ENCODE measurements at places on chromosomes 12 and 14.

- no peak for DNase-seq
These were observed 17.1 kb downstream of the FICD start for GRCh38 chr12:108531929-108532848.

- no peak for DNase-seq
These were observed 22.2 kb downstream of the A2ML1 start for GRCh38 chr12:8844665-8845064.

- peak; percentile 25 for DNase-seq
These were observed 86.1 kb upstream of the DYNC1H1 start for GRCh38 chr14:101878211-101878821.

GRCh38 chr12:120536064-120536791 is 2.1 kb downstream of the RNF10 start:
- peak; percentile 20 for DNase-seq

DNA sequence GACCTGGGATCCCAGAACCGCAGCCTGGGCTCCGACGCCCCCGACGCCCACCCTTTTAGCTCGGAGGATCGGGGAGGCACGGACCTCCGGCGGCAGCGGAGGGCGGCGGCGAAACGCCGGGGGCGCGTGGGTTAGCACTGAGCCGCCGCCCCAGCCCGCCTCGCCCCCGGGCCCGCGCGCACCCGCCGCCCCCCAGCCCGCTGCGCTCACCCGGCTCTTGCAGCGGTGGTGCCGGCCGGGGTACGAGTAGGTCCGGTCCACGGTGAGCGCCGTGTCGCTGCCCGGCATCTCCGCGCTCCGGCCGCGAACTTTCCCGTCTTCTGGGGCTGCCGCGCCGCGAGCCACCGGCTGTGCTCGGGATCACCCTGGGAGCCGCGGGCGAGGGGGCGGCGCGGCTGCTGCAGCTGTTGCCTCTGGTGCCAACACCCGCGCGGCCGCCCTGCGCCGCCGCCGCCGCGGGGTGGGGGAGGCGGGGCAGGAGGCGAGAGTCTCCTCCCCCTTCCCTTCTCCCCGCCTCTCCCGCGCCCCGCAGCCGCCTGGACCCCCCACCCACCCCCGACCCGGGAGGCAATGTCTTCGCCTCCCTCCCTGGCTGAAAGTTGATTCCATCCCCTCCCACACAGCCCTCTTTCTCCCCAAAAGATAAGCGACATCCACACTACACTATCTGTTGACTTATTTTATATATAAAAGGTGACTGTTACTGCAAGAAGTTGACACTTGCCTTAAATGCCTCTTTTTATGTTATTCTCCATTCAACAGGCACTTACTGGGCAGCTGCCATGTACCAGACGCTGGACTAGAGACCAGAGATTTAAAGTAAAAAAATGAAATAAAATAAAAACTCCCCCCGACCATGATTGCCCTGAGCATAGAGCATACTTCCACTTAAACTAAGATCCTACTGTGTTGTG is at the start of gene TMCC3:
TSS of gene TMCC3 (minus strand) at position 415 of the 914 bp plus-strand sequence. CDS start at position 288, 127 bp downstream.
- no peak for DNase-seq

DNA sequence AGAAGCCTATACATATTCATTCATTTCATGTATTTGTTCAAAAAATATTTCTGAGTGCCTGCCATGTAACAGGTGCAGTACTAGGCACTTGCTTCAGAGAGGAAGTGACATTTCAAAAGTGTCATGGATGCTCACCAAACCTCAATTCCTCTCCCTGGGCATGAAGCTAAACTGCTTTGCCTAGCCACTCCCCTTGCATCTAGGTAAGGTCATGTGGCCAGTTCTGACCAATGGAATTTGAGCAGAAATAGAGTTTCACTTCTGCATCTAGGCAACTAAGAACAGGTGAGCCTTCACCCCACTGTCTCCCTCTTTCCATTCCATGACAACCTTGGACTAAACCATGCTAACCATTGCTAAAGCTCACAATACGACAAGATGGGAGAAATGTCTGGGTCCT is 27.6 kb downstream of the TC2N start:
- no peak for DNase-seq

GRCh38 chr12:52405922-52406385 is at the start of gene KRT82:
Gene KRT82, minus strand, starts transcription at chr12:52406335. Its CDS starts 58 bp downstream, at chr12:52406277.
- no peak for DNase-seq

GRCh38 chr14:82341261-82341810 is 807.7 kb upstream of the SEL1L start:
- no peak for DNase-seq

DNA sequence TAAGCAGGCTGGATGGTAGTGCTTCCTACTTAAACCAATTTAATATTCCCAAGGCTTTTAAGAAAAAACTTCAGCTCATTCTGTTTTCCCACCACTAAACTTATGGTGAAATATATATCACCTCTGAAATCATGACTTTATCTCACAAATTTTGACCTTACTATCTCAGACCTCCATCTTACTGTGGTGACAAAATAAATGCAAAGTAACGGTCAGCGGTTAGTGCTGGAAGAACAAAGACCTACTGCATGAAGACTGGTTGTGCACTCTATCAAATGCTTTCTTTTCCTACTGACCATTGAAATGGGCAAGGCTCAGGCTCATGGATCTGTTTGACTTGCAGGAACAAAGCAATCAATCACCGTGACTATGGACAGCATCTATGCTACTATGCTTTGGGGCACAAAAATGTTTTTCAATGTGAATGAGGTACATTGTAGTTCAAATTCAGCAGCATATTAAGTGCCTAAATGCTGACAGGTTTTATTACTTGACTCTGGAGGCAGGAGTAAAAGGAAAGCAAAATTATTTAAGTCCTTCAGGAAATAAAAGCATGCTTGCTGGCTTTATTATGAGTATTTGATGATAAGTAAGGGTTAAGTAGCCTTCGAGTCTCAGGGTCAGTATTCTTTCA is 43.1 kb upstream of the GTF2A1 start:
- DNase-seq: no peak

GRCh38 chr12:52872644-52873389 is 24.0 kb upstream of the KRT78 start:
- DNase-seq: no peak

DNA sequence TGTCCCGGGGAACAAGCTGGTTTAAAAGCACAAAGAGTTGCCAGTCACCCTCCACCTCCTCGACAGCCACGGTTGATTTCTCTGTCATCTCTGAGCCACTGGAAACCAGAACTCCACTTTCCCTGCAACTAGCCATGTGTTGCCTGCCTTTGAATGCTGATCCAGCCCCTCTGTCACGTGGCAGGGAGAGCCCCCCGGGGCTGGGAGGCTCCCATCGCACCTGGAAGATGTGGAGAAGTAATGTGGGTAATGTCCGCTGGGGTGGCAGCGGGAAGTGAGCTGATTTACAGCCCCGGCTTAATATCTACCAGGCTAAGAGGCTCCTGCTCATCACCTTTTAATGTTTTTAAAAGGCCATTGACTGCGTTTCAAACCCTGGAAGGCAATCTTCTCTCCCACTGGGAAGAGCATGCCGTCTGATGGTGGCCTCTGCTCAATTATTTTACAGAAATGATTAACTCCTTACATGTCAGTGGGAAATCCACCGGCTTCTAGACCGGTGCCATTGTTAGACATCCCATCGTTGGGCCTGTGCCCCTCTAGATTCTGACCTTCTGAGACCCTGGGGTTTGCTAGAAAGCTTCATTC is 7.4 kb downstream of the PRIMA1 start:
- DNase-seq: no peak

- no peak for DNase-seq
These were observed 921.8 kb downstream of the BCL11B start for GRCh38 chr14:98350213-98350612.

- no peak for DNase-seq
These were observed 69.0 kb downstream of the ZFP36L1 start for GRCh38 chr14:68723808-68724268.

- no peak for DNase-seq
These were observed 182.4 kb upstream of the ARID2 start for GRCh38 chr12:45547132-45547531.

- DNase-seq: peak; percentile 64
These were observed 4.3 kb downstream of the GPR132 start for GRCh38 chr14:105060751-105061427.

DNA sequence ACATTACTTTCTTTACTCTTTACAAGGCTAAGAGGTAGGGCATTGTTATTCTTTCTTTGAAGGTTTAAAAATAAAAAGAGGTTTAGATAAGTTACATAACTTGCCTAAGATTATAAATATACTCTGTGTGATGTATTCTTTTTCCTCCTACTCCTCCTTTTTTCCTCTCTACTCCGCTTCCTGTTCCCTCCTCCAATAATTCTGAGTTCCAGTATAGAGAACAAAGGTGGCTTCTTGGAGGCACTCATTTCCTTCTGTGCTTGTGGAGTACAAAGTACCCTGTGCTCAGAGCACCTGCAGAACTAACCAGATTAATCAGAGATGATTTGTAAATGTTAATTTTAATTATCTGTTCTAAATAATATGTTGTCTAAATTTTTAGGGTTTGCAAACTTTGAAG is 11.3 kb downstream of the LRRC9 start:
- DNase-seq: no peak

- no peak for DNase-seq
These were observed 55.4 kb downstream of the SCAF11 start for GRCh38 chr12:45934956-45935355.

DNA sequence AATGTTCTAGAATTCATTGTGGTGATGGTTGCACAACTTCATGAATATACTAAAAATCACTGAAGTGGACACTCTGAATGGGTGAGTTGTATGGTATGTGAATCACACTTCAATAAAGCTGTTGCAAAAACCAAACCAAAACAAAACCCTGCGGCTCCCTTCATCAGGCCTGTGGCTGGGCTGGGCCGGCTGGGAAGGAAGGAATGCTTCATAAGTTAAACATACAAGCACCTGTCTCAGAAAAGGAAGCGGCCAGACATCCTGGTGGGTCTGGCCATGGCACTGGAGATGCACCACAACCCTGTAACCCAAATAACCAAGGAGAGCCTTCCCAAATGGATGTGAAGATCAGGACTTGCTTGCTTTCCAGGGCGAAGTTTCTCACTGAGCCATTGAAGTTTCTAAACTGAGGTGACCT is 34.9 kb downstream of the TTC7B start:
- no peak for DNase-seq

DNA sequence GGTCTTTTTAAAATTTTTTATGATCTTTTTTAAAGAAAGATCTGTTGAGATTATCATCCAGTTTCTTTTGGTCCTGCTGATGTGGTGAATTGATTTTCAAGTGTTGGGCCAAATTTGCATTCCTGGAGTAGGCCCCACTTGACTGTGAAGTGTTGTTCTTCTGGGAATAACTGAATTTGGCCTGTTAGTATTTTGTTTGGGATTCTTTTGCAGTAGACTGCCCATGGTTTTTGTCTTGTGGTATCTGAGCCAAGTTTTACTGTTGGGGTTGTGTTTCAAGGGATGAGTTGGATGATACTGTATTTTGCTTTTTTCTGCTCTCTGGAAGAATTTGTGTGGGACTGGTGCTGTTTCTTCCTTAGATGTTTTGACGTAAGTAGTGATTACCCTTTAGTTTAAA is 4.0 kb upstream of the SYCP3 start:
- no peak for DNase-seq

GRCh38 chr12:47742253-47742825 is 16.3 kb downstream of the RAPGEF3 start:
- peak; percentile 70 for DNase-seq

- no peak for DNase-seq
These were observed 83.7 kb downstream of the NOC4L start for GRCh38 chr12:132227782-132228475.

GRCh38 chr12:15268309-15268708 is 47.1 kb upstream of the RERG start:
- no peak for DNase-seq

All from stimulated activated naive CD8-positive, alpha-beta T cell treated with anti-CD3 and anti-CD28 coated beads, Interleukin-15, amount 100 ng/mL, for 72 hours (primary cell).